Endothelial cell of coronary artery (primary cell): ENCODE measurements at places on chromosomes 13 and 19. TPM values are rescaled to one million over a fixed set of nuclear protein-coding genes. Genes with fewer than 3 reads are reported as not detected.

Gene ZNF625
- 10.4 and 10.5 TPM in 2 replicates for total RNA-seq

Gene ZFP82
- 3.2 and 5.5 TPM in 2 replicates for total RNA-seq

Gene SPIB
- 0.09 TPM in 1 of 2 replicates, not detected in the other for total RNA-seq

Gene DCT
- not detected in 2 replicates for total RNA-seq

Gene MAST1
- total RNA-seq, result 0.09 and 0.36 TPM in 2 replicates

Gene ZNF93
- total RNA-seq, result 1.6 and 6.5 TPM in 2 replicates
